ENCODE measurements at places on chromosomes 13 and 19.

DNA sequence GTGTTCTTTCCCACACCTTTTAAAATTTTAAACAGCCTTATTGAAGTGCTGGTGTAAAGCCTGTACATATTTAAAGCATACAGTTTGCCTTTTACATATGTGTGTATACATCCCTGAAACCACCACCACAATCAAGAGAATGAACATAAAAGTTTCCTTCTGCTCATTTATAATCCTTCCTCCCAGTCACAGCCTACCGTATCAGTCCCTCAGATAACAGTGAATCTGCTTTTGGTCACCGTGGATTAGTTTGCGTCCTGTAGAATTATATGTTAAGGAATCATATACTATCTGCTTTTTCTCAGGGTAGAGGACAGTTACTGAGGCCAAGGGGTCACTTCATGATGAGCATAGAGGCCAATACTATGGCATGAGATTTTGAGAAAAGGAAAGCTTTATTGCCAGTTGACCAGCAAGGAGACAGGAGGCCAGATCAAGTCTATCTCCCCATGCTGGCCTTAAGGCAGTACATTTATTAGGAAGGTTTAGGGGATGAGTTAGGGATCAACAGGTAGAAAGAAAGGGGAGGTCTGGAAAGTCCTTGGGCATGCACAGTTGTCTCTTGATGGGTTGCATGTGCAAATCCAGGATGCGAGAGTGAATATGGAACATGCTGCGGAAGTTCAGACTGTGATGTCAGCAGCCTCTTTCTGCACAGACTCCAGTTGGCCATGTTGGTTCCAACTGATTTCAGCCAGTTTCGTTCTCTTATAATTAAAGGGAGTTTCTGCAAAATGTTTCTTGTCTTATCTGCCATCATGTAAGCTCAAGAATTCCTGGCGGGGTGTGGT lies 36.3 kb upstream of the LSM14A start:
- H3K27me3 ChIP-seq: no peaks in the 10 kb centered on the region
- H3K27ac ChIP-seq: peak overlapping the region; percentile 82
- peak overlapping the region; percentile 92 for H3K4me3 ChIP-seq
- H3K36me3 ChIP-seq: peaks cover 3% of the 10 kb centered on the region
- no peaks in the 10 kb centered on the region for H3K4me1 ChIP-seq

- no peak overlapping the region for H3K4me3 ChIP-seq
- DNase-seq: no peak
- H3K4me1 ChIP-seq: no peaks in the 10 kb centered on the region
- H3K36me3 ChIP-seq: no peaks in the 10 kb centered on the region
- no peaks in the 10 kb centered on the region for H3K27me3 ChIP-seq
These were observed 26.9 kb downstream of the ADGRE1 start for GRCh38 chr19:6914321-6914720.

DNA sequence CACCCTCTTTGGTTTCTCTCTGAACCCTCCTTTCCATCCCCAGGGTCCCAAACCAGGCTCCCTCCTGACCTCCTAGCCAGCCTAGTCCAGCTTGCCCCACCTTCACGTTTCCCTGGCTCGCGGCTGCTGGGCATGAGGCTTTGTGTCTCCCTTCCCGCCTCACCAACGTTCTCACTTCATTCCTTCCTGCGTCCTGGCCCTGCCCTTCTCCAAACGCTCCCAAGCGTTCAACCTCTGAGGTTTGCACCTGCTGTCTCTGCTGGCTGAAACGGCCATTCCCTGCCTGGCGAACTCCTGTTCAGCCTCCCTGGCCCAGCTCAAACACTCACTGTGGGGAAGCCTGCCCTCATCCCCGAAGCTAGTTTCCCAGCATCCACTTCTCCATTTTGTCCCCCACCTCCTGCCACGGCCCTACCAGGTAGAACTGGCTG lies 12.4 kb downstream of the EPS8L1 start:
- no peak for DNase-seq
- peak overlapping the region; percentile 45 for H3K4me3 ChIP-seq
- peak overlapping the region; percentile 42 for H3K27ac ChIP-seq
- peaks cover 39% of the 10 kb centered on the region for H3K27me3 ChIP-seq
- H3K36me3 ChIP-seq: peaks cover 10% of the 10 kb centered on the region

GRCh38 chr13:24631922-24632321 lies 48.3 kb upstream of the ATP12A start:
- H3K4me1 ChIP-seq: peaks cover 14% of the 10 kb centered on the region
- H3K4me3 ChIP-seq: no peak overlapping the region
- peaks cover 4% of the 10 kb centered on the region for H3K36me3 ChIP-seq
- DNase-seq: no peak
- no peaks in the 10 kb centered on the region for H3K27me3 ChIP-seq

DNA sequence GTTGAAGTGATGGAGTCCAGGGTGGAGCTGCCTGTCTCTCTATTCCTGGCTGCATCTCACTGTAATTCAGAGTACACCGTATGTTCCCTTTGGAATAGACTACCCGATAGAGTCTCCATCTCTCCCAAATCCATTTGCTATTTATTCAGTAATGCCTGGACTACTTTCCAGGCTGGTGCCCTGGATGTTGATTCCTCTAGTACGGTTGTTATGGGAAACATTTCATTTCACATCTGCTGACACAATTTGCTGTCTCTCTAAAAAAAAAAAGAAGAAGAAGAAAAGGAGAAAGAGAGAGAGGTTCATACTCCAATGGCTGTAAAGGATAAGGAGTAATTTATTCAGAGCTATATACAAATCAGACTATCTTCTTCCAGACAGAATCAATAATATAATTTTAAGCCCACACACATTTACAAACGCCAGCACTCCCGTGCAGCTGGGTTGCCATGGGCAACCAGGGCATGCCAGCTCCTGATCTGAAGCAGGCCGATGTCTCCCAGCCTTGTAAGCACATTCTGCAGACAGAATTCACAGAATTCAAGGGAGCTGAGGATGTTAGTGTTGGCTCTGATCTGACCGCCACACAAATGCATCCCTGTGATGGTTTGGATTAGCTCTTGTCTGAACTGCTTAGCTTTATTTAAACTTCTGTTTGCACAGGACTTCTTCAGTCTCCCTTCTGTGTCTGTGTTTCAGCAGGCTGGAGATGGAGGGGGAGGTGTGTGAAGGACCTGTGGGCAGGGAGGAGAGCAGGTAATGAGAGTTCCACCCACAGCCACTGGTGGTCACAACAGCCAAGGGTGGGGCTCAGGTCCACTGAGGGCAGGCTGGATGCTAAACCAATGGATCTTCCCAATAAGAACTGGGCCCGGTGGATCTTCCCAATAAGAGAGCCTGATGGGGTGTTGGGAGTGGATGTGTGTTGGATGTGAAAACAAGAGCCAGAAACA lies 66.0 kb downstream of the TEX26 start:
- H3K27me3 ChIP-seq: no peaks in the 10 kb centered on the region
- H3K4me1 ChIP-seq: no peaks in the 10 kb centered on the region

DNA sequence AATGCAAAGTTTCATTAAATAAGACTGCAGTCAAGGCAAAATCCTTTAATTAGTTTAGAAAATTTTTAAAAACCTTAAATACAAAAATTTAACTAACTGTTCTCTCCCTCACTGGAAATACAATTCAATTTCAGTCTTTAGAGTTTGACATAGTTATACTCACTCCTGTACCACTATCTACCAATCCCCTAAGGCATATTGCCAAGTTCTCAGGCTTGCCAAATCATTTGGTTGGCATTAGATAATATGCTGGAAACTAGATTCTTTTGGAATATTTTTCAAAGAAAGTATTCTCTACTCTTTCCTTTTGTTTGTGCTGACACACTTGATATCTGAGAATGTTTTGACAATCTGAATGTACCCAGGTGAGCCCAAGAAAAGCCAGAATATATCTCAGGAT lies 77.2 kb downstream of the TSC22D1 start:
- no peak overlapping the region for H3K4me3 ChIP-seq
- peaks cover 6% of the 10 kb centered on the region for H3K4me1 ChIP-seq
- H3K27me3 ChIP-seq: no peaks in the 10 kb centered on the region
- no peaks in the 10 kb centered on the region for H3K36me3 ChIP-seq
- H3K27ac ChIP-seq: no peak overlapping the region

DNA sequence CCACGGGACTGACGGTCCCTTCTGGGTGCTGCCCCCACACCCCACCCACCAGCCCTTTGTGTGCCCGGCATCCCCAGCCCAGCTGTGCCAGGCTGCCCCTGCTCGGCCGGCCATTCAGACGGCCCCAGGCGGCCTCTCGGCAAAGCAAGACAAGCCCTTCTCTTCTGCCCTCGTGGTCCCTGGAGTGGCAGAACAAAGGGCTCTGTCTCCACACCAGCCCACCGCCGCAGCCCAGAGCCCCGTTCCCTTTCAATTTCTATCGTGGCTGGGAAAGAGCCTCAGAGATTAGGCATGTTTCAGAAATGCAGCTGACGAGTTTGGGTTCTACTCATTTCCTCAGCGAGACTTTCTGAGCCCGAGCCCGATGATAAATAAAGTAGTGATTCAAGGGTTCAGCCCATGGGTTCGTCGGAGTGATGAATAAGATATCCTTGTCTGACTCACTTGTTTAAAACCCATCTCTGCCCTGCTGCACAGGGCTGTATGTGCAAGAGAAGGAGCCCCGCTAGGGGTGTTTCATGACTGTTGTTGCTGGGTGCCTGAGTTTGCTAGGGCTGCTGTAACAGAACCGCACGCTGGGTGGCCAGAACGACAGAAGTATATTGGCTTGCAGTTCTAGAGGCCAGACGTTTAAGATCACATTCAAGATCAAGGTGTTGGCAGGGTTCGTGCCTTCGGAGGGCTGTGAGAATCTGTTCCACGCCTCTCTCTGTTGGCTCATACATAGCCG lies 4.3 kb downstream of the MYO9B start:
- H3K27ac ChIP-seq: peak overlapping the region; percentile 69
- H3K4me3 ChIP-seq: peak overlapping the region; percentile 80
- peaks cover 63% of the 10 kb centered on the region for H3K4me1 ChIP-seq
- peaks cover 17% of the 10 kb centered on the region for H3K36me3 ChIP-seq

DNA sequence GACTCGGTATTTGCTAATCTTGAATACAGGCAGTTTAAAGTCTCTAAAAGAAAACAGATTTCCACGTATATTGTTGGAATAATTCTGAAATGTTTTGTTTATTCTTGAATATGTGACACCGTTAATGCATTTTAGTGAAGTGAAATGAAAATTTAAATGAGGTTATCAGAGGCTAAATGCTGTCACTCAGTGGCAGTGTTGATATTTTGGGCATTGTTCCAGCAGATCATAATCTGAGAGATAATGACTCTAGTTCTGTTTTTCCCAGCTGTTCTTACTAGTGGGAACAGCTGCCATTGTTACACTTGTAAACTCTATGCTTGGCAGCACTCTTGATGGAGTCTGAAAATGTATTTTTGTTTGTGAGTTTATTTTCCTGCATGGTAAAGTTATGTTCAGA lies 365.6 kb upstream of the SLC10A2 start:
- H3K36me3 ChIP-seq: no peaks in the 10 kb centered on the region
- H3K4me1 ChIP-seq: no peaks in the 10 kb centered on the region
- H3K27me3 ChIP-seq: no peaks in the 10 kb centered on the region

DNA sequence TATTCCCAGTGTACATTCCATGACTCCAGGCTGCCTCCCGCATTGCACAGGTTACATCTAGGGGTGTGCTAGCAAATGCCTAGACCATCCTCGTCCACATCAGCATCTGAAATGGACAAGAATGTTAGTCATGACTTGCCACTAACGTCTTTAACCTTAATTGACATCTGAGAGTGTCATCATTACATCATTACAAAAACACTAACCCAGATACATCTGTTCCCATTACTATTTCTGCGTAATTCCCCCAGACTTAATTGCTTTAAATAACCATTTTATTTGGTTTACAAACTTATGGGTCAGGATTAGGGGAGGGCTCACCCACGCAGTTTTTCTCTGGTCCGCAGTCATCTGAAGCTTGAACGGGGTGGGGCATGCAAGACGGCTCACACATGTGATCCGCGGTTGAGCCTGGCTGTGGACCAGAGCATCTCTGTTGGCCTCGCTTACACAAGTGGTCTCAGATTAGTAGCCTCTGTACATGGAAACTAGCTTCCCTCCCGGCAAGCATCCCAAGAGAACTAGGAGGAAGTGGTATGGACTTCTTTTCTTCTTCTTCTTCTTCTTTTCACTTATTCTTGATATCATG lies 15.9 kb downstream of the KL start:
- DNase-seq: no peak
- no peak overlapping the region for H3K4me3 ChIP-seq

DNA sequence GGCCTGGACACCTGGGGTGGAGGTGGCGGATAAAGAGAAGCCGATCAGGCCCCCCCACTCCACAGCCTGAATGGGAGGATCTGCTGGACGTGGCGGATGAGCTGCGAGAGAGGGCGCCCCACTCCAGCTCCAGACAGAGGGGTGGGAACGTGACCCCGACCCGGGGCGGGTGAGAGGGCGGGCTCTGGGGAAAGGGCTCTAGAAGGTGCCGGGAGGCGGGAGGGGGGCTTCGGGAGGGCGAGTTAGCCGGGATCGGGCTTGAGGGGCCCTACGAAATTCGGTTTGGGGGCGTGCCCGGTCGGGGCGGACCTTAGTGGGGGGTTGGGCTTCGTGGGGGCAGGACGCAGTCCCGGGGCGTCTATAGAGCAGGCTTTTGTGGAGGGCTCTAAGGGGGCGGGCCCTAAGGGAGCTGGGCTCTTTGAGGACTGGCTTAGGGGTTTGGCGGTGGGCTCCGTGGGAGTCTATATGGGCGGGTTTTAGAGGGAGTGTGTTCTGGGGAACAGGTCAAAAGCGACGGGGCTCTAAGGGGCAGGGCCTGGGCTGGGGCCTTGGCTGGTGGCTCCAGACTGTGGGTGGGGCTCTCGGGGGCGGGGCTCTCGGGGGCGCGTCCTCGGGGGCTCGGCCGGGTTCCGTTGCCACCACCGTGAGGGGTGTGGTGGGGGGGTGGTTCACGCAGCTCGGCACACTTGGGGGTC lies 4.1 kb upstream of the NANOS3 start:
- peak overlapping the region; percentile 48 for H3K4me3 ChIP-seq
- H3K4me1 ChIP-seq: peaks cover 17% of the 10 kb centered on the region
- H3K36me3 ChIP-seq: peaks cover 2% of the 10 kb centered on the region
- no peak for DNase-seq
- H3K27ac ChIP-seq: no peak overlapping the region

DNA sequence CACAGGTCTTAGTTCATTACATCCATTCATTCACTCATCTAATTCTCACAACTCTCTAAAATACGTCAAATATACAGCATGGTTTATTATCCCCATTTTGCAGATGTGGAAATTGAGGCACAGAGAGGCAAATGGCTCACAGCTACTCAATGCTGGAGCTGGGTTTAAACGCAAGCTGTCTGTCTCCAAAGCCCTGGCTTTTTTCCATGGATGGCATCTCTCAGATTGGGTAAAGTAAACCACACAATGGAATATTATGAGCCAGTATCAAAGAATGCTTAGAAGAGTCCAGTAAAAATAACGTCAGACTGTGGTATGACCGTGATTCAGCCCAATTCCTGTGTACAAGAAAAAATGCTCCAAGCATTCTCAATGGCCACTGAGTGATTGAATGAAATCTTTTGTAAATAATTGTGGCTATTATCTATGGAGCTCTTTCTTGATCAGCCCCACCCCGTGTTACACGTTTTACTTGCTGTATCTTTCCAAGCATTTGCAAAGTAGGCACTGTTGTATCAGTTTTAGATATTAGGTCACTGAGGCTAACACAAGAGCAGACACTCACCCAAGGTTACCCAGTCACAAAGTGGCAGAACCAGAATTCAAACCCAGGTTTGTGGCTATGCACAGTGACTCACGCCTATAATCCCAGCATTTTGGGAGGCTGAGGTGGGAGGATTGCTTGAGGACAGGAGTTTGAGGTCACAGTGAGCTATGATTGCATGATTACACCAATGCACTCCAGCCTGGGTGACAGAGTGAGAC lies 5.5 kb upstream of the ACP7 start:
- H3K27me3 ChIP-seq: peaks cover 44% of the 10 kb centered on the region
- peaks cover 3% of the 10 kb centered on the region for H3K36me3 ChIP-seq
- no peak for DNase-seq
- no peak overlapping the region for H3K27ac ChIP-seq

- no peak for DNase-seq
- no peaks in the 10 kb centered on the region for H3K36me3 ChIP-seq
- H3K4me1 ChIP-seq: no peaks in the 10 kb centered on the region
- peaks cover 29% of the 10 kb centered on the region for H3K27me3 ChIP-seq
- H3K27ac ChIP-seq: no peak overlapping the region
These were observed 65.1 kb downstream of the FLT1 start for GRCh38 chr13:28429685-28430290.
